ENCODE measurements at places on chromosomes 6 and 20.
A peak's percentile ranks its signal among the peaks of the same experiment; 100 is the strongest.

DNA sequence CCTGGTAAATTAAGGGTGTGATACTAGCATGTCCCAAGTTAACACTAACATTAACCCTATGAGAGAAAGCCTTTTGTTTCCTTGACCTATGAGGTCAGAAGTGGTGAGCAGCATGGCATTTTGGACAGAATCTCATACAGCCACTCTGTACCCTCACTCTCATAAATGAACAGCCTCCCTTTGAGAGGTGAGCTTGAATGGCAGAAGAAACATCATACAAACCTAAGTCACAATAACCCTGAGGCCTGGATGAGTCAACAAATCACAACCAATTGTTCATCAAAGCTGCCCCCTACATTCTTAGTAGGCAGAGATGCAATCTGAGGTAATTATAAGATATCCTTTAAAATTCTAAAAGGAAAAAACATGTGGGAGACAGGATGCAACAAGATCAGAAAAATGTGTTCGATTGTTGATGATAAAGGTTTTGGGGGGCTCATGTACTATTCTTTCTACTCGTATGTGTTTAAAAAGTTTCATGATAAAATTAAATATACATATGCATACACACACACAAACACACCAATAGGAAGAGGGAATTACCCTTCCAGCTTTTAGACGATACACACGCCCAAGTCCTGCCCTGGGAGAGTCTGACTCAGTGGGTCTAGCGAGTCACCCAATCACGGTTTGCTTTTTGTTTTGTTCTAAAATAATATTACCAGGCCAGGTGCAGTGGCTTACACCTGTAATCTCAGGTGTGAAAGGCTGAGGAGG is 117.3 kb downstream of the ARHGAP18 start:
- no peak for DNase-seq

DNA sequence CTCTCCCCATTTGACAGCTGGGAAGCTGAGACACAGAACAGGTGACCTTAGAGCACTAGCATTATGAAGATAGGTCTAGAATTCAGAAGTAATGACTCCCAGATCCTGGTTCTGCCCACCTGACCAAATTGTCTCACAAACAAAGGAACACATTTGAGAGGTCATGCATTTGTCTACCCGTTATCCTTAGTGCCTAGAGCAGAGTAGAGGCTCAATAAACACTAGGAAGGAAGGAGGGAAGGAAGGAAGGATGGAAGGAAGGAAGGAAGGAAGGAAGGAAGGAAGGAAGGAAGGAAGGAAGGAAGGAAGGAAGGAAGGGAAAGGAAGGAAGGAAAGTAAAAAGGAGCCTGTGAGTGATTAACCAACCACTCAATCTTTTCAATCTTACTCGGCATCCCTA is 63.3 kb downstream of the SNAP25 start:
- no peak for DNase-seq

DNA sequence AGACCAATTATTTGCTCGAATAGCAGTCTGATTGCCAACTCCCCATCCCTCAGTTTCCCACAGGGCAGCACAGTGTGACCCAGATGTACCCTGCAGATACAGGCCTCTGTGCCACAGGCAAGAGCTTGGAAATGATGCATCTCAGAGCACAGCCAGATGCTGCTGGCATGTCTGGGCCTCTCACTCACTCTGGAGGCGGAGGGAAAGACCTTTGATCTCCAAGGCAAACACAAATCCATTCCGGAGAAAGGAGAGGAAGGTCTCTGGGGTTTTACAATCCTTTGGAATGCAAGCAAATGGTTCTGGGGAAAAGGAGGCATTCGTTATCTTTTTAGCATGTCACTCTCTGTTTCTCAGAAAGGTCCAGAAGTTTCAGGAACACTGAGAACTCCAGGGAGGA is 74.2 kb downstream of the RIOK1 start:
- DNase-seq, result no peak

DNA sequence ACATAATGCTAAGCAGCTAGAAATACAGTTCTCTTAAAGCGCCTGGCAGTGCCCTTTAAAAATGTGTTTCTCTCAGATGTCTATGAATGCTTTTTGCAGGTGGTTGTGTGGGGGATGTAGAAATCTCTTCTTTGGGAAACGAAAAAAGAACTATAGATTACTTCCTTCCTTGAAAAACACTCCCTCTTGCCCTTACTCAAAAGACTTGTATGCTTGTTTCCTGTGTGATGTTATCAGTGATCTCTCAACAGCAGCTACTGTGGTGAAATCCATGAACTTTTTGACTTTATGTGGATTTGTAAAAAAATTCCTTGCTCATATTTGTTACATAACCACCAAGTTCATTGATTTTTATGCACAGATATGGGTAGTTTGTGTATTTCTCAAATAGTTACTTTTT is 916.5 kb downstream of the QKI start:
- DNase-seq, result no peak

- no peak for DNase-seq
These were observed 43.5 kb downstream of the PANK2 start for GRCh38 chr20:3932681-3933080.

- DNase-seq, result no peak
These were observed 32.7 kb downstream of the BRPF3 start for GRCh38 chr6:36229223-36229622.

DNA sequence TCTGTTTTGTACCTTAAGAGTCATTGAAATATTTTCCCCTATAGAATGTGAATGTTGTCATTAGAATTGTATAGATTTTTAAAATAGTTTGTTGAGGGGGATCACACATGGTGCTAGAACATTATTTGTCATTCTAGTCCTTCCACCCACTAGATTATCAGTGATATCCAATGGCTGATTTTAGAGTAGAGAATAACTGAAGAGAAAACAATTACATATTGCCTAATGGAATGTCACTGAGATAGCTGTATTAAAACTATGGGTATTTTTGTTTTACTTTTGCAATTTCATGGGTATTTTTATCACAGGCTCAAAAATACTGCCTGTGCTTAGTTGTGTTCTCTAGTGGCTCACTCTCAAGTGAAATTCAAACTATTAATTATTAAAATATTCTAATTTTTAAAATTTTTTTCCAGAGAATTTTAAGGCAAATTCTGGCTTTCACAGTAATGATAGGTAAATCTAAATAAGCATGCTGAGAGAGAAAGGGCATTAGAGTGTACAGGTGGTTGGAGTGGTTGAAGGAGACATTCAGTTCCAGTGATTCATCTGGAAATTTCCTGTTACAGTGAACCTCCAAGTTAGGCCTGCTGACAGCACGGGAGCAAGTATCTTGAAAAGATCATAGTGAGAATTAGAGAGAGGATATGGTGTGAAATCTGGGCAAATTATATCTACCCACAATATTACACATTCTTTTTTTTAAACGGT is 399.6 kb downstream of the NKAIN2 start:
- no peak for DNase-seq

- no peak for DNase-seq
These were observed 84.5 kb downstream of the SLC16A10 start for GRCh38 chr6:111171577-111172400.

GRCh38 chr6:101266063-101266462 is 127.4 kb upstream of the GRIK2 start:
- DNase-seq, result peak; percentile 44

DNA sequence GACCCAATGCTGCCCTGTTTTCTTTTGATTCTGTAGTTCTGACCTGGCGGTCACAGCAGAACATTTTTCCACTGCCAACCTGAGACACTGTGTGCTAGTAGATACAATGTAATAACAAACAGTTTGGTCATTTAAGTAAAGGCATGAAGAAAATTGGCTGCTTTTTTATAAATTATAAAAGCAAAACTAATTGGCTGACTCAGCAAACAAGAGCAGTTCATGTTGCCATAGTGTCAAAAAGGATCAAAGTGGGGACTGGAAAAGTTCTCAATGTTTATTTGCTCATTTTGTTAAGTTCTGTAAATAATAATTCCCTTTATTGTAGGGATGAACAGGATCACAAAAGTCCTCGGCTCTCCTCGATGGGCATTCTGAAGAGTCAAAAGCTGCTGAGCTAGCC is 599.5 kb downstream of the PKHD1 start:
- no peak for DNase-seq

DNA sequence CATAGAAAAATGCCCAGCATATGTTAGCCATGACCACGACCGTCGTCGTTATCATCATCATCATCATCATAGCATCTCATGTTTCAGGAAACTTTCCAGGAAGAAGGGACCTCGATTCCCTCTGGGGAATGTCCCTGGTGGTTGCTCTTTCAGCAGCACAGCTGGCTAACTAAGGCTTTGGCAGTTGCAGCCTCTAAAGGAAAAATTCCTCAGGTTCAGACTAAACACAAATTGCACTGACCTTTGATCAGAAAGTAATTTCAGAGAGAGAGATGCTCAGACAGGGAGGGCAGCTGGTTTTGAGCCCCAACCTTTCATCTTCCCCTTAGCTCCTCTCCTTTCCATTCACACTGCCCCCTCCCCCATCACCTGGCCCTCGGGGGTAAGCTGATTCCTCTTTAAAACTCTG is 5.6 kb upstream of the CFB start:
- DNase-seq, result no peak

- no peak for DNase-seq
These were observed 26.3 kb upstream of the PLCG1 start for GRCh38 chr20:41110930-41111577.

DNA sequence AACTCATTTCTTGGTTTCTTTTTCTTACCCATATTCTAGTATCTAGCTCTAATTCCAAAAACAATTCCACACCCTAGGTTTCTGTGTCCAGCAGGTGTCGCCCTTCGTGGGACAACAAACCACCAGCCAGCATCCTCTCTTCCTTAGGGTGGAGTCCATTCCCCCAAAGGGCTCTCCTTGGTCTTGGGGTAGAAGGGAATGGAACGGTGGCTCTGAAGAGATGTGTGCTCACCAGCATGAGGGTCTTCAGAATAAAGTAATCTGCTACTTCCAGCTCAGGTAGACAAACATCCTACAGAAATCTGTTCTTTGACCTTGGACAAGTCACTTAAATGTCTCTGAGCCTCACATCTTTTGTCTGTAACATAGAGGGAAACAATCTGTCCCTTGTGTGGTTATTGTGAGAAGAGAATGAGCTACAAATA is 7.2 kb downstream of the HLA-DMB start:
- DNase-seq, result peak; percentile 67

- no peak for DNase-seq
These were observed 50.1 kb downstream of the CYP24A1 start for GRCh38 chr20:54123587-54124180.

- peak; percentile 46 for DNase-seq
These were observed 267.9 kb downstream of the PLCB1 start for GRCh38 chr20:8399947-8400346.

DNA sequence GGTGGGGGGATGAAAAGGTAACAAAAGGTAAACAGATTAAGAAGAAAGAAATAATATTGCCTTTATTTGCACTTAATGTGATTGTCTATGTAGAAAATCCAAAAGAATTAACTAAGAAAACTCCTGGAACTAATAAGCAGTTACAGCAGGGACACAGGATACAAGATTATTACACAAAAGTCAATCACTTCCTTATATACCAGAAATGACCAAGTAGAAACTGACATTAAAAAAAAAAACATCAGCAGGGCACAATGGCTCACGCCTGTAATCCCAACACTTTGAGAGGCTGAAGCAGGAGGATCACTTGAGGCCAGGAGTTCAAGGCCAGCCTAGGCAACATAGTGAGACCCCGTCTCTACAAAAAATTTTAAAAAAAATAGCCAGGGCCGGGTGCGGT is 123.2 kb upstream of the RIPOR2 start:
- no peak for DNase-seq

DNA sequence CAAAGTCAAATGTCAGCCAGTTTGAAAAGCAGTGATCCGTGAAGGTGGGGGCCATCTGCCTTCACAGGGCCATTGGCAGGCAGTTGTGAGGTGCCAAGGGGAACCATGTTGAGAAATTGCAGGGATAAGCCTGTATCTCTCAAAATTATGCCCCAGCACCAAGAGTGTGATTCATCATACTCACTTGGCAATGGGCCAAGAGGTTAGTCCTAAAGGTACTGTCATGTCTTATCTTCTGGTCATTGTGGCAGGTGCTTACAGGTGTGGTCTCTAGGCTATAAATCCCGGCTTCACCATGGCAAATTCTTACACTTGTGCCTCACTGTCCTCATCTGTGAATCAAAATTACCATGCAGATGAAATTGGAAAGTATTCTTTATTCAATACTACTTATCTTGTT is 150.7 kb upstream of the LAMP5 start:
- DNase-seq, result no peak

- no peak for DNase-seq
These were observed 437.2 kb downstream of the BCKDHB start for GRCh38 chr6:80543598-80544222.

DNA sequence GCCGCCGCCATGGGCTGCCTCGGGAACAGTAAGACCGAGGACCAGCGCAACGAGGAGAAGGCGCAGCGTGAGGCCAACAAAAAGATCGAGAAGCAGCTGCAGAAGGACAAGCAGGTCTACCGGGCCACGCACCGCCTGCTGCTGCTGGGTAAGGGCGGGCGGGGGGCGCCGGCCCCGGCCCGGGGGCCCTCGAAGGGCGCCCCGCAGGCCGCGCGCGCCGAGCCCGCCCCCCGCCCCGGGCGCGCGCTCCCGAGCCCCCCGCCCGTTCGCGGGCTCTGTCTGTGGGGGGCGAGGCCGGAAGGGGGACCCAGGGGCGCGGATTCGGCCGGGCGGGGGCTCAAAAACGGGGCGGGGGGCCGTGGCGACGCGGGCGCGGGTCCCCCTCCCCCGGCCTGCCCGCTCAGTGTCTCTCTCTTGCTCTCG is 39.2 kb downstream of the GNAS start:
- DNase-seq, result no peak

- DNase-seq, result no peak
These were observed 55.4 kb downstream of the GRM4 start for GRCh38 chr6:34090529-34090928.

- no peak for DNase-seq
These were observed 9.8 kb upstream of the CGA start for GRCh38 chr6:87104667-87105066.

- DNase-seq, result no peak
These were observed 3.7 kb upstream of the SMAP1 start for GRCh38 chr6:70663881-70664466.

DNA sequence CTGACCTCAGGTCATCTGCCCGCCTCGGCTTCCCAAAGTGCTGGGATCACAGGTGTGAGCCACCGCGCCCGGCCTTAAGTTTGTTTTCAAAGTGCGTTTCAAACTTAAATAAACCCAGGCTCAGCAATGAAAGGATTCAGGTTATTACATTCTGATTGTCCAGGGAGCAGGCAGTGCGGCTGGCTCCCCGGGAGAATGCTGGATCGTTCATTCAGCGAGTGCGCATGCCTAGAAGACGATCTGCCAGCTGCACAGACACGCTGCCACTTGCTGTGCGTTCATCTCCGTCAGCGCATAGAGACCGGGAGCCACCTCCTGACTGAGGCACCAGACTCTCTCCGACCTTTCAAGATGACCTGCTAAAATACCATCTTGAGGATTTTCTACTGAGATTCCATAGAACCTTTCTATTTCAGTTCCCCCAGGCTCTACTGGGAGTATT is 163.9 kb upstream of the ZNF217 start:
- DNase-seq, result no peak
